ENCODE measurements at places on chromosomes 3 and 15.
A peak's percentile ranks its signal among the peaks of the same experiment; 100 is the strongest.

GRCh38 chr3:67691207-67691606 is 36.8 kb upstream of the SUCLG2 start:
- DNase-seq, result no peak

- no peak for DNase-seq
Observed at GRCh38 chr15:52566889-52567288, 1.9 kb downstream of the ARPP19 start.

- no peak for DNase-seq
Observed at GRCh38 chr15:67154249-67154648, 88.8 kb downstream of the SMAD3 start.

DNA sequence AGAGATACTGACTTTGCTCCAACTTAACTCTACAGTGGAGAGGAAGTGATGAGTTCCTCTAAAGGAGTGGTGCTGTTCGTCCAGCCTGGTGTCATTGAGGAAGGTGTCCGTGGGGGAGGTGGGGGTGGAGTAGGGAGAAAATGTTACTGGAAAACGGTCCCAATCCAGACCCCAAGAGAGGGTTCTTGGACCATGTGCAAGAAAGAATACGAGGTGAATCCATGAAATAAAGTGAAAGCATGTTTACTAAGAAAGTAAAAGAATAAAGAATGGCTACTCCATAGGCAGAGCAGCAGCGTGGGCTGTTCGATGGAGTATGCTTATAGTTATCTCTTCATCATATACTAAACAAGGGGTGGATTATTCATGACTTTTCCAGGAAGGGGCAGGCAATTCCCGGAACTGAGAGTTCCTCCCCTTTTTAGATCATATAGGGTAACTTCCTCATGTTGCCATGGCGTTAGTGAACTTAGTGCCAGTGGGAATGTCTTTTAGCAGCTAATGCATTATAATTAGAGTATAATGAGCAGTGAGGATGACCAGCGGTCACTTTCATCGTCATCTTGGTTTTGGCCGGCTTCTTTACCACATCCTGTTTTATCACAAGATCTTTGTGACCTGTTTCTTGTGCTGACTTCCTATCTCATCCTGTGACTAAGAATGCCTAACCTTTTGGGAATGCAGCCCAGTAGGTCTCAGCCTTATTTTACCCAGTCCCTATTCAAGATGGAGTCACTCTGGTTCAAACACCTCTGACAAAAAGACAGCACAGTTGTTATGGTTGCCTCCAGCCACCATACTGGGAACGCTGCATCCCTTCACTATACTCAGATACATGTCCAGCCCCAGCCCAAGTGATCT is 38.6 kb downstream of the CLEC3B start:
- peak; percentile 56 for DNase-seq

GRCh38 chr3:4496087-4496452 is 2.9 kb downstream of the ITPR1 start:
- DNase-seq, result no peak

DNA sequence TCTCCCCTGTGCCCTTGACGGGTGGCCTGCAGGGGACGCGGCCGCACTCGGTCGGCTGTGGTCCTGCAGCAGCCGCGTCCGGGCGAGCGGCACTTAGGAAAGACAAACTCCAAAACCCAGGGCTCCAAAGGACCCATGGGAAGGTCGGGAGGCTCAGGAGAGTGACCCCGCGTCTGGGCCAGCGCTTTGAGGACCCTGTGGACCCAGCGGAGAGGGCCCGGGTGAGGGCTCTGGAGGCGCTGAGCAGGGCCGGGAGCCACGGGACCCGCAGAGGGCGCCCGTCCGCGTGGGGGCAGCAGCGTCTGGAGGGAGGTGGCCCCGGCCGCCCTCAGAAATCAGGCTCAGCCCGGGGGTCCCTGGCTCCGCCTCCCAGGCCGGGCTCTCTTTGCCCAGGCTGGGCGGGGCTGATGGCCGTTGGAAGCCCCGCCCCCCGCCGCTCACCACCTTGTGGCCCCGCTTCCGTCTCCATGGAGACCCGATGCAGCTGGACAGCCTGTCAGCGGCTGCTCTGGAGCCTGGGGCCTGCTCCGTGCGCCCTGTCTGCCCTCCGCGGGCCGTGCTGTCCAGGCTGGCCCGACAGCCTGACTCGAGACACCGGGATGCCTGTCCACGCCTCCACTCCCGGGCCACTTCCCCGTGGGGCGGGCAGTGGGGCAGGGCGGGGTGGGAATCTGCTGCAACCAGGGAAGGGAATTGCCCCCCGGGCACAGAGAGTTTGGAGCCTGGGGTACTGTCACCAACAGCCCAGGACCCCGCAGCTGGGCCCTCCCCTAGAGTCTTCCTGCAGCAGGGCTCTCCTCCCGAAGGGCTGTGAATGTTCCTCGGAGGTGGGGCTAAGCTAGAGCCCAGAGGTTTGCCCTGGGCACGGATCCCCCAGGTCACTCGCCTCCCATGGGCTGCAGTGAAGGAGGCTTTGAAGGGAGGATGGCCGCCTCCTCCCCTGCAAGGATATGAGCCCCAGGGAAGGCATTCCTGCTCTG is 34.8 kb upstream of the RPL32 start:
- no peak for DNase-seq

GRCh38 chr3:159711560-159712333 is 276.9 kb upstream of the IL12A start:
- DNase-seq, result no peak

DNA sequence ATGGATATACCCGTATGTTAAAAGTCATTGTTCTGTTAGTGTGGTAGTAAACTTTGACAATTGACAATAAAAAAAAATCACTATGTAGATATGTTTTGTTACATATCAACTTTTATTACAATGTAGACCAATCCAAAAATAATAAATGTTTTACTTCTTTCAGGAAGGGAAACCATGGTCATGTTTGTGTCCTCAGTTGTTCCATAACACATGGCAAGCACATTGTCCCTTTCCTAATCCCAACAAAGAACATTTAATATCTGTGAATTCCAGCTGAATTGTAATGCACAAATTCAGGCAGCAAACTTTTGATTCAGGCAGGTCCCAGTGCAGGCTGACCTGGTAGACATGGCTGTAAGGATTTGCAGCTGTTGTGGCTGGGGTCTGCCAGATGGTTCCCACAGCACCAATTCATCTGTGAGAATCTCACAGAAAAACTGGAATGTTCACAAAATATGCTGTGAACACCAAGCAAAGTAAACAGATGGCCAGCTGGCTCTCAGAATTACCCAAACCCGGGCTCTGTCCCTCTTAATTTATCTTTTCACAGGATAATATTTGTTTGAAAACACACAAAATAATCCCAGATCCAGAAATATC is 1.9 kb upstream of the SPG21 start:
- no peak for DNase-seq

DNA sequence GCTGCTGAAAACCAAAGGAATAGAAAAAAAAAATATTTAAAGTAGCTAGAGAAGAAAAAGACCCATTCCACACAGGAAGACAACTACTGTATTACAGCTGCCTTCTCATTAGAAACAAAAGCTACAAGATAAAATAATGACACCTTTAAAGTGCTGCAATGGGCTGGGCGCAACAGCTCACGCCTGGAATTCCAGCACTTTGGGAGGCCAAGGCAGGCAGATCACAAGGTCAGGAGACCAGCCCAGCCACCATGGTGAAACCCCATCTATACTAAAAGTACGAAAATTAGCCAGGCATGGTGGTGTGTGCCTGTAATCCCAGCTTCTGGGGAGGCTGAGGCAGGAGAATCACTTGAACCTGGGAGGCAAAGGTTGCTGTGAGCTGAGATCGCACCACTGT is 31.0 kb downstream of the TRPM7 start:
- no peak for DNase-seq

- no peak for DNase-seq
Observed at GRCh38 chr3:136173939-136174490, 22.1 kb downstream of the MSL2 start.

- DNase-seq, result no peak
Observed at GRCh38 chr3:117495620-117496019, 786.0 kb downstream of the TUSC7 start.

DNA sequence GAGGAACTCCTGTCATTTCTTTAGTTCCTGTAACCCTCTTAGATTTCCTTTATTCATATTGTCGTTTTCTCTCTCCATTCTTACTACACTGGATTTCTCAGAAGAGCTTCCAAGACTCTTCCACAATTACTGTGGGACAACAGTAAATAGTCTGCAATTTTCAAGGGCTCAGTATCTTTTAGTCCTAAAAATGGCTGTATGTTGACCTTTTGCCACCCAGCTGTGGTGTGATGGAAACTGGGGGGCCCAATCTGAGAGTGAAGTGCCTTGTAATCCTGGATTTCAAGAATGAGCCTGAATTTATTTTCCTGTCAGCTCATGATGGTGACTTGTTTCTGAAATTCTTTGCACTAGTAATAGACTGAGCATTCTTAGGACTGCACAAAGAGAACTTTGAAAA is 277.6 kb upstream of the RASGRP1 start:
- no peak for DNase-seq

GRCh38 chr15:63473007-63473748 is 31.2 kb upstream of the USP3 start:
- DNase-seq, result no peak

GRCh38 chr3:46447228-46447985 is 17.3 kb downstream of the LTF start:
- DNase-seq, result no peak

- DNase-seq, result no peak
Observed at GRCh38 chr3:184135911-184136260, 728 bp downstream of the EIF2B5 start.

DNA sequence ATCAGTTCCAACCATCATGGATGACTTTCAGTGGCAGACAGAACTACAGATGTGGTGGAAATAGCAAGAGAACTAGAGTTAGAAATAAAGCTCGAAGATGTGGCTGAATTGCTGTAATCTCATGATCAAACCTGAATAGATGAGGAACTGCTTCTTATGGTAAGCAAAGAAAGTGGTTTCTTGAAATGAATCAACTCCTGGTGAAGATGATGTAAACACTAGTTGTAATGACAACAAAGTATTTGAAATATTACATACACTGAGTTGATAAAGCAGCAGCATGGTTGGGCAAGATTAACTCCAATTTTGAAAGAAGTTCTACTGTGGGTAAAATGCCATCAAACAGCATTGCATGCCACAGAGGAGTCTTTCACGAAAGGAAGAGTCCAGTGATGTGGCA is 131.7 kb upstream of the FAM3D start:
- DNase-seq, result no peak

- DNase-seq, result no peak
Observed at GRCh38 chr15:48798319-48798718, 12.6 kb downstream of the CEP152 start.

GRCh38 chr3:31008994-31009393 is 114.5 kb upstream of the GADL1 start:
- DNase-seq, result no peak

- DNase-seq, result peak; percentile 16
Observed at GRCh38 chr15:77034695-77035489, 36.0 kb downstream of the TSPAN3 start.

DNA sequence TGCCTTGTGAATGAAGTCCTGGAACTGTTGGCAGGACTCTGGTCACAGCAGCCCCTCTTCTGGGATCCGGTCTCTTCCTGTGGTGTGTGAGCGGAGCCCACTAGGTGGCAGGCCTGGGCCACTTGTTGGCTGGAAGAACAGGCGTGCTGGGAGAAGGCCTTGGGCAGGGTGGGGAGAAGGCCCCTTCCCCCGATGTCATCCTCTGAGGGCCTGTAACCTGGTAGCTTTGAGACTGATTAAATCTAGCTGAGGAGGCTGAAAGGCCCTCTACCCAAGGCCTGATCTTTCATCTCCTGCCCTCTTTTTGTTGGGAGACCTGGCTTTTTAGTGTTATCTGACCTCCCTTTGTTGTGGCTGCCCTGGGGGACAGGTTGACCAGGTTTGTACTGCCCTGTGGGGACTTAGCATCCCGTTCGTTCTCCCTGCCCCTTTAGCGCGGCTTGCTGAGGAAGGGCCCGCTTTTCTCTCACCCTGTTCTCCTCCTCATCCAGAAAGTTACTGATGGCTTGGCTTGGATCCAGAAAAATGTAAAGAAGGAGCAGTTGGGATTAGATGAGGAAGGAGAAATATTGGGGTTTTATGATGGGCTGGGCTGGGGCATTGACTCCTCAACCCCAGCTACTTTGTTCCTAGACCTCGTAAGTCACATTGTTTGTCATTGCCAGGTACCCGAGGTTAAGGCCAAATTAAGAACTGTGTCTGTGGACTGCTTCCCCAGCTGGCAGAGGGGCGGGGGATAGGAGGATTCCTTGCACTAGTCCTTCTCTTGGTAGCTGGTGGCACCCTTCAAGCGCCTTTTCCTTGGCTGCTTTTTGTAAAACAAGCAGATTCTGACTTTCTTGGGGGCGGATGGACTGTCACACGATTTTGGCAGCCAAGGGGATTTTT is 48.5 kb downstream of the CHCHD6 start:
- DNase-seq, result peak; percentile 18

- DNase-seq, result no peak
Observed at GRCh38 chr15:64883100-64883581, 28.6 kb upstream of the ANKDD1A start.

DNA sequence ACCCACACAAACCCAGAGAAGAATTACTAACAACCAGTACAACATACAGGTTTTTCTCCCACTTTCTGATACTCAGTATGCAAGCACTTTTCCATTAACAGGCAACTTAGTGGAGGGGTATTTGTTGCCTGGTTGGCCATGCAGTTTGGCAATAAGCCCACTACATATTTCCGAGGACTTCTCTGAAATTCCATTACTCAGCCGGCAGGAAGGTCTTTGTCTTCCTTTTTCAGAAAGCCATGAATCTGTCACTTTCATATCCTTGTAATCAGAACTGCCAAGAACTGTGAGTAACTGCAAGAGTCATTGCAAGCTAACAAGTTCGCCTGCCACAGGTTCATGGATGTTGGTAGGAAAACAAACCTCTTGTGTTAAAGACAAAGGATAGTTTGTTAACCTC is 422.3 kb upstream of the ROBO1 start:
- no peak for DNase-seq

GRCh38 chr3:55676643-55677042 is 189.5 kb upstream of the WNT5A start:
- no peak for DNase-seq

GRCh38 chr3:69338911-69339310 is 47.0 kb downstream of the FRMD4B start:
- no peak for DNase-seq

GRCh38 chr3:114900908-114901307 is 246.2 kb downstream of the ZBTB20 start:
- no peak for DNase-seq

DNA sequence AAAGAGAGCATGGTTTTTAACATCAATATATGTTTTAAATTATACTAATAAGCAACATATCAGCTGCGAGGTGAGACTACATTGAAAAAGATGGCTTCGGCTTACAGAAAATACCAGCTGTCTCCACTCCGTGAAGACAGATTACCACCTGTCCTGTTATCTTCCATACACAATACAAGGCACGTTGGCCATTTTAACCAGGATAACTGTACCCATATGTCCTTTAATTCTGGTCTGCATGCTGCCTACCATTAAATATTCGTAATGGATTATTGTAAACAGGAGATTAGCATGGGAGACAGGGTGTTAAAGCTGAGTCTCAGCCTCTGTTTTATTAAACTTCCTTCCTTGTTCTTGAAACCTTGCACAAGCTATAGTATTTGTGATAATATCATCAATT is 855.5 kb downstream of the ROBO1 start:
- DNase-seq, result no peak
